Left cardiac atrium (tissue), 4 donors: ENCODE measurements at places on chromosomes 7 and 10. TPM values are rescaled to one million over a fixed set of nuclear protein-coding genes. Genes with fewer than 3 reads are reported as not detected.

DNA sequence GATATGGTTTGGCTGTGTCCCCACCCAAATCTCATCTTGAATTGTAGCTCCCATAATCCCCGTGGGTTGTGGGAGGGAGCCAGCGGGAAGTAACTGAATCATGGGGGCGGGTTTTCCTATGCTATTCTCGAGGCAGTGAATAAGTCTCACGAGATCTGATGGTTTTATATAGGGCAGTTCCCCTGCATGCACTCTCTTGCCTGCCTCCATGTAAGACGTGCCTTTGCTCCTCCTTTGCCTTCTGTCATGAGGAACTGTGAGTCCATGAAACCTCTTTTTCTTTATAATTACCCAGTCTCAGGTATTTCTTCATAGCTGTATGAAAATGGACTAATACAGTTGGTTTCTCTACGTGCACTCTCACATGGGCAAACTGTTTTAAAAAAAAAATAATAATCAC is 207.7 kb downstream of the SLC25A13 start:
- no peak for DNase-seq

The NME8 gene
- not detected for total RNA-seq

The FRAT1 gene
- total RNA-seq: 6.2 TPM

GRCh38 chr7:265192-265997 is 24.6 kb upstream of the FOXL3 start:
- DNase-seq: peak; percentile 16

DNA sequence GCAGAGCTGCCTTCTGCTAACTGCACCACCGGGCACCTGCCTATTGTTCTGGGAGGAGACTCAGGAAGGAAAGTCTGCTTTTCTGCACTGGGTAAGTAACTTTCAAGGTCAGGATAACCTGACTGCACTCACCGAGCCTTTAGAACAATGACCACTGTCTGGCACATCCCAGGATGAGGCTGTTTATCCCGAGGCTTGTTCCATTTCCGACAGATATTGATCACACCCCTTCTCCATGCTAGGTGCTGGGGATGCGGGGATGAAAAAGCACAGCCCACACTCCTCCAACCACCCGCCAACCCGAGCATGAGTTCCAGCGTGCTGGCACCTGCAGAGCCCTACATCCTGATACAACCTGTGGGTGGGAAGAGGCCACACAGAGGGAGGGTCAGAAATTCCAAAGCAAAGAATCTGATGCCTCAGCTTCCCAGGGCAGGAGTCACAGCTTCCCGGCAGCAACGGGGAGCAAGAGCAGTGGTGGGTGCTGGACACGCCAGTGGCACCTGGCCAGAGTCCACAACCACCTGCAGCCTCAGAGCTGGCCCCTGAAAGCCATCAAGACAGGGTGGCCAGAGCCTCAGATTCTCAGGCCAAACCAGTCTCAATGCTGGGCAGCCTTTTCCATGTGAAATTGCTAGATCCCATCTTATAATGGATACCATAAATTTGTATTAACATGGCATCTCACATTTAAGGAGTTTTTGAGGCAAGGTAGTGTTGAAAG is 34.9 kb upstream of the CNPY1 start:
- no peak for DNase-seq

DNA sequence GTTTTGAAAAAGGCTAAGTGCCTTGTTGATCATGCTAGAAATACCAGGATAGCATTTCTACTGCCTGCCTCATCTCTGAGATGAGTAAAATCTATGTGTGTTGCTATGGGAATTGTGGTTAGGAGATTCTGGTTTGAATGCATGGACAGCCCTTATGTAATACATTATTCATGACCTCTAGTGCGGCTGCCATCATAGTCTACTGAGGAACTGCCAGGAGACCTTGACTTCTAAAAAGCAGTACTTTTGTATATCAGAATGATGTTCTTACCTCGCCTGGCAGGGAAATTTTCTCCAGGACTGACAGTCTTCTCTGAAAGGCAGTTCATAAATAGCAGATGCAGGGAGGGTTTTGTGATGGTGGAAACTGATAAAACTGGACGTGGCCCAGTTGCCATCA is 248.5 kb downstream of the NSUN6 start:
- DNase-seq: no peak

DNA sequence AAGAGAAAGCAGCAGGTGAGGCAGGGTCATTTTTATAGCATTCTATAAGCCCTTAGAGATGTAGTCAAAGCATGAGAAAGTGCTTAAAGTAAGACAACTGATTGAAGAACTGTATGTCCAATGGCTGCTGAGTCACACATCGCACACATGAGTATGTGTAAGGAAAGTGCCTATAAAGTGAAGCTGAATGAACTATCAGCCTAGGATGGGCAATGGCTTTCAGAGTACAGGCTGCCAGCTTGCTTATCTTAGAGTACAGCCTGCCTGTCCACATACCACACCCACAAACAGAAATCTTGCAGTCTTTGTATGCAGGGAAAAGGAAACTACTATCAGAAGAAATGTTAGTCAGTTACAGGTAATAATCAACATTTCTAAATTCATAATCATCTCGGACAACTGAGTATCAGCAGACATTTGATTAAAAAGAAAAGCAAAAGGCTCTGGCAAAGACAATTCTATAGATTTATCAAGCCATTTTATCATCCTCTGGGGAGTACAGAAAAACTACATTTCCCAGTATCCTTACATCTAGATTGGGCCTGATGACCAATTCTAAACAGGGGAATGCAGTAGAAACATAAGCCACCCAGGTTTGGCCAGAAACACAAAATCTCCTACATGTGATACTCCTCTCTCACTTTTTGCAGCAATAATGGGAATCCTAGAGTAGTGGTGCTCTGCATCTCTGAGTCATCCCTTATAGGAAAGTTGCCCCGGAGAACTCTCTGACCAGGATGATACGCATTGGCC is 16.2 kb upstream of the EPHB6 start:
- no peak for DNase-seq

GRCh38 chr10:104028823-104029520 is 56.7 kb downstream of the COL17A1 start:
- no peak for DNase-seq

- DNase-seq: no peak
These were observed 636.6 kb downstream of the SDK1 start for GRCh38 chr7:3937605-3938004.

DNA sequence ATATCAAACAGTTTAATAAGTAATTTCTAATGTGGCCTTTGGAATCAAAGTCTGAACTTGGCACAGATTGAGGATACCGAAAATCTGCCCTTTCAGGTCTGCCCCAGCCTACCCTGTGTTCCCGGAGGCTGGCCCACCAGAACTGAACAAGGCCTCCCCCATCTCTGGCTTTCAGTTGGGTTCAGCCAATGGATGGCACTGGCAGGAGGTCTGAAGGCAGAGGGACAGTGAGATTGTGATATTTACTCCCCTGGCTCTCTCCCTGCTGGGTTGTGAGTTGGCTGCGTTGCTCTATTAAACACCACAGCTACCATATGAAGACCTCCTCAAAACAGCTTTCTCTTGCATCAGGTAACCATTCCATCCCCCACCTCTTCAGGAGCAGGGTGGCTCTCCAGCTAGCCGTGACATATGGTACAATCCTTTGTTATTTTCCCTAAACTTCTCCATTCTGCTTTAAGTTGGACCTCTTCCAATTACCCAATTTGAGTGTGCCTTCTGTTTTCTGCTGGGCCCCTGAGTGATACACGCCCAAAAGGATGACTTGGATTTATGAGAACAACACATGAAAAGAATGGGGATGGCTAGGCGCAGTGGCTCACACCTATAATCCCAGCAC is 28.1 kb downstream of the DNMBP start:
- DNase-seq: no peak

The CCL24 gene
- not detected for total RNA-seq

The LLCFC1 gene
- not detected for total RNA-seq

DNA sequence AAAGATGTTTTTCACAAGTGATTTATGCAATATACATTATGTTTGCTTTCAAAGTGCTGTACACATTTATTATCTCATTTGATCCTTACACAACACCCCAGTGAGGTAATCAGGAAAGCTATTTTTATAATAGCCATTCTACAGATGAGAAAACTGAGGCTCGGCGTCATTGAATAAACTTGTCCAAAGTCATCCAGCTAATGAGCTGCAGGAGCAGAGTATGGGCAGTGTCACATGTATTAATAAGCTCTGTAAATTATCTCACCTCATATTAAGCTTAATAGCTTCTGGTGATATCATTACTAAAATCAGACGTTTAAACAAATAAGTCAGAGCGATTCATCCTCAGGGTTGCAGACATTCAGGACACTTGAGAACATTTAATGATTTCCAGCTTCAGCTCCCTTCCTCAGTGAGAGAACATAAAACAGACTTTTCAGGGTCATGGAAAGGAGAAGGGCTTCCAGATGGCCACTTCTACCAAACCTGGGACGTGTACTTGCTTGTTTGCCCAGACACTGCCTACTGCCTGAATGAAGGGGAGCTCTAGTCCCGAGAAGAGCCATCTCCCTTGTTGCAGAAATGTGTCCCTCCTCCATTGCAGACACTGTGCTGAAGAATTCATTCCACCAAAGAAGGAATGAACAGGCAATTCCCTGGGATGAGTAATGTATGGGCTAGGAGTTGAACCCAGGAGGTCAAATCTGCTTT is 20.5 kb upstream of the FZD1 start:
- no peak for DNase-seq

The LBX1 gene
- total RNA-seq: not detected

DNA sequence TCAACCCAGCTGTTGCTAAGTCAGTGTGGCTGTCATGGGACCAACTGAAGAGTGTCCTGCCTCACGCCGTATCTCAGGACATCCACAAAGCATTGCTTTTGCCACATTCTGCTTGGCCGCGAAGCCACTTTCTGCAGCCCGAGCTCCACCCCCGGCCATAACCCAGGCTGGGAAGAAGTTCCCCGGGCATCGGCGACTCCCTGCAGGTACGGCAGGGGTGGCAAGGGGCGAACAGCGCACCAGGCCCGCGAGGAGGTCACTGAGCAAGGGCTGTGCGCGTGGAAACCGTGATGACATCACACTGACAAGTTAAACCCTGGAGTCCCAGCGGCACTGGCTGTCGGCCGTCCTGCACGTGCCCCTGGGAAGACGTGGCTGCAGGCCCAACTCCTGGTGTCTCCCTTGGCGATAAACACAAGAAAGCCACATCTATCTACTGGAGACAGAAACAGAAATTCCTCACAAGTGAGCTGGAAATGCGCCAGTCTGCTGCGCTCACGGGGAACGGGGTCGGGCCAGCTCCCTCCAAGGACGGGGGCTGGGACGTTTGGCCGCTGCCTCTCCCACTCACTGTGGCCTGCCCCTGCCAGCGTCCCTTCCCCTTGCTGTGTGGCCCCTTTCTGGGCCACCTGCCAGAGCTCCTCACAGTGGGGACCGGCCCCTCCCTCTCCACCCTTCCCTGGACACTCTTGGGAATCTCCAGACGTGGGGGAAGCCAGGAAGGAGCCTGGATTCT is 326.3 kb downstream of the DNAJB6 start:
- DNase-seq: no peak

DNA sequence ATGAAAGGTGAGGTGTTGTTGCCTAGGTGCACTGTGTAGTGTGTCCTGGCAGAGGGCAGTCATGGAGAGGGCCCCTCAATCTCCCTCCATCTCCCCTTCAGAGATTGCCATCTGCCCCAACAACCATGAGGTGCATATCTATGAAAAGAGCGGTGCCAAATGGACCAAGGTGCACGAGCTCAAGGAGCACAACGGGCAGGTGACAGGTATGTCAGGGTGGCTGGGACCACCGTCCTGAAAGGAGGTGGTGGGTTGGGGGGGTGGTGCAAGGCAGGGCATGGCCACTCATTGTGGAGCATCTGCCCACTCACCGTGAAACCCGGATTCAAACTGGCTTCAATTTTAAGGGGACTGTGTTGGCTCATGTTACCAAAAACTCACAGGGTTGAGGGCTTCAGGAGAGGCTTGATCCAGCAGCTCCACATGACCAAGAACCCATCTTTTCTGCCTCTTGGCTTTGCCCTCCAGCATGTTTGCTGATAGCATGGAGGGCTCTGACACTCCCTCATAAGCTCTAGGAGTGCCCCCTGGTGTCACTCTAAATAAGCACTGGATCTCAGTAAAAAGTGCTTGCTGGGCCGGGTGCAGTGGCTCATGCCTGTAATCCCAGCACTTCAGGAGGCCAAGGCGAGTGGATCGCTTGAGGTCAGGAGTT is 12.2 kb downstream of the ARPC1B start:
- no peak for DNase-seq

The UCMA gene
- total RNA-seq: not detected

The NODAL gene
- not detected for total RNA-seq

The CLDN4 gene
- 0.71 TPM for total RNA-seq

DNA sequence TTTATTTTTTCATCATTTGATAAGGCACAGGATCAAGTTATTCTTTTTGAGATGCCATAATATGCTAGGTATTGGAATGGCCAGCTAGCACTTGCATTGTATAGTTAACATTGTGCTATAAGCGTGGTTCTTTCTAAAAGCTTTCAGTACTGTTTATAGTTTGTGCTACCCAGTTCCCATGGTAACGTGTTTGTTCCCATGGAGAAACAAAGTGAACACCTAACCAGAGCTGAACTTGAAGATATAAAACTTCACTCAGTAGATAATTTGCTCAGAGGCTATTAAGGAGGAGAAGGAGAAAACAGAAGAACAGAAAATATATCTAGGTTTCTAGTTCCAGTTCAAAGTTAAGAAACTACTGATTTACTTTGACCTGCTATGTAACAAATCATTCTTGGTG is 23.6 kb upstream of the ITGB8 start:
- no peak for DNase-seq

- DNase-seq: peak; percentile 75
These were observed at the start of gene DLG5 for GRCh38 chr10:77926566-77927401. Gene DLG5, minus strand, starts transcription at chr10:77926755. Its CDS starts 235 bp downstream, at chr10:77926520.

- DNase-seq: no peak
These were observed 29.0 kb downstream of the VPS41 start for GRCh38 chr7:38880035-38880434.

DNA sequence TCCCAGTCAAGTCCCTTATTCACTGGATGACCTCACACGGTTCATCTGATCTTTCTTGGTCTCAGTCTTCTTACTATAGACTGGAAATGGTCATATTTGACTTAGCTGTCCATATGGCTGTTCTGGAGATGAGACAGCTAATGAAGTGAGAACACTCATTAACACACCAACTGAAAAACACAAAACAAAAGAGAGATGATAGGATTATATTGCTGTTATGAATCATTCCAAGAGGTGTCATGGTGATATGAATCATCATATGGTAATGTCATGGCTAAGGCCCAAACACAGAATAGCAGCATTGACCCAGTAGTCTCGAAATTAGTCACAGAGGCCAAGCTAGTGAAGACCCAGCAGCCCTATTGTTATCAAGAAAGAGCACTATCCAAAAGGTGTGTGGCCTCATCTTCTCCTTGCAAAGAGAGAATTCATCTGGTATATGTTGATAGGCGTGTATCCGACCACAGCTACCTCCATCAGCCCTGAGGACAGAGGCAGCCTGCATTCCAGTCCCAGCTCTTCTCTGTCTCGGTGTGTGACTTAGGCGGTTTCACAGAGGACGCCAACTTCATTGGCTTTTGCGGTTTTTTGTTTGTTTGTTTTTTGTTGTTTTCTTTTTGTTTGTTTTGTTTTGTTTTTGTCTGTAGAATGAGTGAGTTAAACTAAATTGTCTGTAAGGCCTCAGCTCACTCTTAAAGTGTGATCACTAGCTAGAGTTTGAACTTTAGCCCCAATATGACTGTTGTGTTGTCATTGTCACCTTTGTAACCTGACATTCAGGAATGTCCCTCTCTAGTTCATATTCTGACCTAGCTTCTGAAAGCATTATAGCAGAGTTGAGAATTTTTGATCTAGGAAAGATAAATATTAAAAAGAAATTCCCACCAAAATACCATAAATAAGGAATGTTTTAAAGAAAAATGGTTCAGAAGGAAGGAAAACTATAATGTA is 97.4 kb upstream of the PDCD4 start:
- DNase-seq: no peak

- DNase-seq: no peak
These were observed 336.0 kb upstream of the PCDH15 start for GRCh38 chr10:55137063-55137462.

The ACHE gene
- total RNA-seq: 8.5 TPM

GRCh38 chr10:31927884-31928548 is 615 bp downstream of the ARHGAP12 start:
- DNase-seq: peak; percentile 62
